ENCODE measurements at places on chromosomes 5 and 9.

- no peak for DNase-seq
Measured at GRCh38 chr9:71830153-71830552, 61.8 kb upstream of the CEMIP2 start.

- no peak for DNase-seq
Measured at GRCh38 chr9:117951127-117951526, 246.9 kb downstream of the TLR4 start.

DNA sequence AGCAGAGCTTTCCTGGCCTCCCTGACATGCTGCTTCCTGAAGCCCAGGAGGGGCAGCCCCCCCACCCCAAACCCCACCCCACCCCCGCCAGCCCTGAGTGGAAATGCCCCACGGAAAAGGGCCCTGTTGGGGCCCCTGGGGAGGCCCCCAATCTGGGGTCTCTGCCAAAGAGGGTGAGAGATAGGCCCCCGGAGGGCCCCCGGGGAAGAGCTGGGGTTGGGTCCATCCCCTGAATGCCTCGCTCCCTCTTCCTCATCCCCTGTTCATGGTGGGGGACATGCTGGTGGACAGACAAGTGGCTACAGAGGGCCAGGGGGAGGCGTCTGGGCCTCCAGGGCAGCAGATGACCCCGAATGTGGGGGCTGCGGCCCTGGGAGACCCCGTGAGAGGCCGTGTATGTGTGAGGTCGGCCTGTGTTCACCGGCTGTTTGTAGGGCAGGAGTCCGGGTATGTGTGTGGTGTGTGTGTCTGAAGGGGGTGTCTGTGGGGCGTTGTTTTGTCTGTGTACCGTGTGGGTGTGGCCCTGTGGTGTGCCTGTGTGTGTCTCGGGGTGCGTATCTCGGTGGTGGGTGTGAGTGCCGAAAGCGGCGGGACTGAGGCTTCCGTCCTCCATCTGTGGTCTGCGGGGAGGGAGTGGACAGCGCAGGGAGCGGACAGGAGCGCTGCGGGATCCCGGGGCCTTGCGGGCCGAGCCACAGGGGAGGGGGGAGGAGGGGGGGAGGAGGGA is 11.3 kb downstream of the C9orf50 start:
- DNase-seq: no peak

DNA sequence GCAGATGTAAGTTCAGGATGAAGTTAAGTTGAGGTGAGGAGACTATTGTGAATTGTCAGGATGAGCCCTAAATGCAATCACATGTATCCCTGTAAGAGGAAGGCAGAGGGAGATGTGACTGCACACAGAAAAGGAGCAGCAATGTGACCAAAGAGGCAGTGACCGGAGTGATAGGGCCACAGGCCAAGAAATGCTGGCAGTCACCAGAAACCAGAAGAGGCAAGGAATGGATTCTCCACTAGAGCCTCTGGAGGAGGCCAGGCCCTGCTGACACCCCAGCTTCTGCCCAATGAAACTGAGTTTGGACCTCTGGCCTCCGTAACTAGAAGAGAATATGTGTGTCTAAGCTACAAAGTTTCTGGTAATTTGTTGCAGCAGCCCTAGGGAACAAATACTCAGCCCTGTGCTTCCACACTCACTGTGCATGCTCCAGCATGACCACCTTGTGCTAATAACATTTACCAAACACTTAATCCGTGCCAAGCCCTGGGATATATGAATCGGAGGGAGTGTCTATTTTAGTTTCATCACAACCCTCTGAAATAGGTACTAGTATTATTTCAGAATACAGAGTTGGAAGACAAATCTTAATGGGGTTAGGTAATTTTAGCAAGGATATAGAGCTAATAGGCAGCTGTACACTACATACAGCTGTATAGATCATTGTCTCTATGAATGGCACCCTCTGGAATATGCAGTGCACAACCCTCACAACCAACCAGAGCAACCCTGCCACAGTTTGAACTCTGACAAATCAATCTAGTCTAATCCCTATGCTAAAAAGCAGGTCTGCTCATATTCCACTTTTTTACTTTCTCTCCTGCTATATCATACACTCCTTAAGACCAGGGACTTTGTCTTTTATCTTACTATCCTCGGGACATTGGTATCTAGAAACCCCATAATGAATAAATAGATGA is 7.8 kb upstream of the GPX8 start:
- peak; percentile 87 for DNase-seq

- DNase-seq: no peak
Measured at GRCh38 chr9:128505414-128505765, 871 bp downstream of the GLE1 start.

- no peak for DNase-seq
Measured at GRCh38 chr9:110371411-110372007, 33.8 kb upstream of the TXNDC8 start.

GRCh38 chr9:134641173-134641989 is at the start of gene COL5A1:
TSS of gene COL5A1 (plus strand) at chr9:134641803. CDS start at chr9:134642188, 385 bp downstream.
- peak; percentile 96 for DNase-seq

DNA sequence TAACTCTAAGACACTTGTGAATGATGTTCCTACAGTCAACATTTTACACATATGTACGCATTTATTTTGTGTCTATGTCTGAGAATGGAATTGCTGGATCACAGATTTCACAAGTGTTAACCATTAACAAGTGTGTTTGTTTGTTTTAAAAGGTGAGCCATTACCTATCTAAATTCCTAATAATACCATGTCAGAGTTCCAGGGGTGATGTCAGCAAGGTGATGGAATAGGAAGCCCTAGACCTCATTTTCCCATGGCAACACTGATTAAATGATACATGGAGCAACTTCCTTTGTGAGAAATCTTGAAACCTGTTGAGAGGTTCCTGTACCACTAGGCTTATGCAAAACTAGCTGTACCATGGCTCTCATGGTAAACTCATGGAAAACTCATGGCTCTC is 309.7 kb downstream of the CYLC2 start:
- no peak for DNase-seq

GRCh38 chr9:123834889-123835562 is 94.9 kb downstream of the DENND1A start:
- DNase-seq: no peak

- DNase-seq: peak; percentile 43
Measured at GRCh38 chr9:136437839-136438547, 1.7 kb downstream of the INPP5E start.

GRCh38 chr5:72171667-72172066 is 64.4 kb downstream of the MAP1B start:
- no peak for DNase-seq

DNA sequence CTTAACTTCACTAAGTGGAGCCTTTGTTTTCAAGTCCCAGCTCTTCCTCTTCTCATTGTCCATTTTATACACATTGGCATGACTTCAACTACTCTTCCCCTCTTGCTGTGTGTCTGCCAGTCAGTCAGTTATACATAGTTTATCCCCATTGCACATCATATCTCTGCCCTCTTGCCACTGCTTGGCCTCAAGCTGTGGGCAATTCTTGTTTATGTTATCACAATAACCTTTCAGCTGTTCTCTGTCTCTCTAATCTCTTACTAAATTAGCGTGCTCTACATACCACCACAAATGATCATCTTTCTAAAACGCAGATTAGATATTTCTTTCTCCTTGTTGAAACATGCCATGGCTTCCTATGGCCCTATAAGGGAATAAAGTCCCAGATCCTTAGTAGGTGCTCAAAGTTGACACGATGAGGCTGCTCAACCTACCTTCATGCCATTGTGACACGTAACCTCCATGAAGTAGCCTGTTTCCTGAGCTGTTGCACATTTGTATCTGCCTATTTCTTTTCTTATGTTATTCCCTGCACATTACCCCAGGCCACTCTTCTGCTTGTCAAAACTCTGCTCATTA is 239.3 kb downstream of the GAS1 start:
- no peak for DNase-seq

DNA sequence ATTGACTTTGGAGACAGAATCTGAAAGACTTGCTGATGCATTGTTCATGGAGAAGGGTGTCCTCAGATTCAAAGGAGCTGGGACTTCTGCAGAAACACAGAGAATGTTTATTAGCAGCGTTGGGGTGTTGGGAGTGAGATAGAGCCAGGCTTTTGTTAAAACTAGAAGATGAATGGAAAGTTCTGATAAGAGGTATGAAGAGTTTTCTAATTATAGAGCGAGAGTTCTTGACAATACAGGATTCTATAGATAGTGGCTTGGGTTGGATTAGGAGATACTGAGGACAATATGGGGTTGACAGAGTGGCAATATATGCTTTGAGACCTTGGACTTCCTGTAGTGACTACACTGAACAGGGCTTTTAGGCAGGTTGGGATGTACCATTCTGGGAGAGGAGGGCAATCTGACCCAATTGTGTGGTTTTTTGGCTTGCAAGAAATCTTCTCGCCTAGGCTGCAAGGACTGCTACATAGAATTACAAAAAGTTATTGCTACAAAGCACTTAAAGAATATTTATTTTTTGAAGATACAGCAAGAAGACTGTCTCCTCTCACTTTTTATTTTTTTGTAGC is 83.1 kb downstream of the FER start:
- no peak for DNase-seq

- DNase-seq: peak; percentile 1
Measured at GRCh38 chr5:114223866-114224265, 138.0 kb upstream of the KCNN2 start.

DNA sequence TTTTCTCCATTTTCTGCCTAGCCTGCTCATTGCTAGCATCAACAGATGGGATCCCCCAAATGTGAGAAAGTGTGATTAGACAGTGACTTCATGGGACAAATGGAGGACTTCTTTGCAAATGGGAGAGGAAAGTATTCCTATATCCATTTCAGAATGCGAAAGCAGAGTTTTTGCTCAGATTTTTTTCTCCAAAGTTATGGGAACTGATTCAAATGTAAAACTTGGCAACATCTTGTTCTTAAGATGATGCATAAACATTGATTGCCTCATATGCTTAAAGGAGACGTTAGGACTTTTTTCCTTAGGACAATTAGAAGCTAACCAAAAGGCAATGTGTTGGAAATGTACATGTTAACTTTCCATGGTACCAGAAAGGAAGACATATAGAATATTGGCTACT is 704.3 kb upstream of the ZNF608 start:
- no peak for DNase-seq

DNA sequence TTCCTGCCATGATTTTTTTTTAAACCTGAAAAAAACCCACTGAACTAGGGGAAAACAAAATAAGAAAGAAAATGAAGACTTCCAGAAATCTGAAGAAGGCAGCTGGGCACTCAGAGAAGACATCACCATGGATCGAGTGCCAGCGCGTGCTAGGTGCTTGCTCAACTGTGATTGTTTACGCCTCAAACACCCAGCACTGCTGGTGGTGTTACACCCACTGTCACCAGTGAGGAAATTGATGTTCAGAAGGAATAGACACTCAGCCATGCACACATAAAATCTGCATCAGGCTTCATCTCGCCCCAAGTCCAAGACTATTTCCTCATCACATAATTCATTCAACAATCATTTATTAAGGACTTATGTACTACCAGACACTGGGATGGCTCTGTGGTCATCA is 82.1 kb downstream of the HRH2 start:
- DNase-seq: no peak

- no peak for DNase-seq
Measured at GRCh38 chr9:76586390-76587314, 127.7 kb downstream of the GCNT1 start.

GRCh38 chr5:8290721-8291120 is 421.8 kb downstream of the MTRR start:
- DNase-seq: no peak

DNA sequence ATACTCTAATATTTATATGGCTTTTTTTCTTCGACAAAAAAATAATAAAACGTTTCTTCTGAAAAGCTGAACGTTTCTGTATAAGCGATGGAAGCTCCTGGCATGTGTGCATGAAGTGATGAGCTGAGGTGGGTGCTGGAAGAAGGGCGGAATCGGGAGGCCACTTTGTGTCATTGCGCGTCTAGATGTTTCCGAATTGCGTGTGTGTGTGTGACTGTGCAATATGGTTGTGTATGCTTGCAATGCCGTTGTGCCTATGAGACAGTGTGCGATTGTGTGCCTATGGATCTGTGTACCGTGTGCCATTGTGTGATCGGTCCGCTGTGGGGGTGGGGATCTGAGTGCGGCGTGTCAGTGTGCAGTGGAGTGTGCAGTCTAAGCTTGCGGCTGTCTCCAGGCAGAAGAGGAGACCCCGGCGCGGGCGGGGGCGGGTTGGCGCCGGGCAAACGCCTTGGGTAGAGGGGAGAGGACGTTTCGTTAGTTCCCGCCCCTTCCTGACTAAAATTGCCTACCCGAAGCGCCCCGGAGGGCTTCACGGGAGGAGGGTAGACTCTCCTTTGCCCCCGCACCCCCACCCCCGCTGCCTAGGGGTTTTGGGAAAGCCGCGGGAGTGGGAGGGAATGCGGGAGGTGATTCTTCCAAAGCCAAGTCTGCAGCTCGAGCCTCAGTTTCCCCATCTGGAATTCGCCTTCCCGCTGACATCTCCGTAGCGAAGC is 24.2 kb downstream of the PCDHGC5 start:
- DNase-seq: no peak

DNA sequence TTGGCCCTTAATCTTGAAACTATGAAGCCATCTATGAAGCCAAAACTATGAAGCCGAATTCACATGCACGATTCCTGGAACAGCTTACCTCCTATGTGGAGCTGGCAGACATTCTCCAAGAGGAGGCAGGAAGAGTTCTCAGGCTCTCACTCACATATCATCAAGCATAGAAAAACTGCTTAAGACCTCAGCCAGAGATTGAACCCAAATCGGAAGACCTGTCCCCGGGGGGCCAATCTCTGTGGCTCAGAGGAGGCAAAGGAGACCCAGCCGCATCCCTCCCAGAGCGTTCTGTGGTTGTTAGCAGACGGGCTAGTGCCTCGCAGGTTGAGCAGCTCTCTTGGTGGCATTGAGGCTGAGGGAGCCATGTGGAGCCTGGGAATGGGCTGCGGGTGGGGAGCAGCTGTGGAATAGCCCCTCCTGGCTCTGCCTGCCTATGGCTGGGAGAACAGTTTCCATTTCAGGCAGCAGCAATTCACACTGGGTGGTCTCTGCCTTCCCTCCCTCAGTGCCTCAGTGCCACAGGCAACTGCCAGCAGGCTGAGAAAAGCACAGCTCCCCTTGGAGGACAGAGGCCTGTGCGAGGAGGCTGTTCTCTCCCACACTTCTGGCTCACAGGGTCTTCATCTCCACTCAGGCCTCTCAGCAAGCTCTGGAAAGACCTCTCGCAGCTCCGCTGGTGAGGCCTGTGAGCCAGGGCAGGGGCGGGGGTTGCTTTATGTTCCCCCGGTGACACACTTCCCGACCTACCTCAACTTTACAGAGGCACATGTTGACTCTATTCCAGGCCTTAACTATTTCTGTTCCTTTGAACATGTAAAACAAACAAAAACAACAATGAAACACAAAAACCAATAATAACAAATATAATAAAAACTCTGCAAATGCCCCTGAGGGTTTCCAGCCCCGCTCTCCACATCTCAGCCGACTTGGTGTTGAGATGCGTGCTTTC is 17.4 kb upstream of the TMEM174 start:
- no peak for DNase-seq

- DNase-seq: no peak
Measured at GRCh38 chr5:143806579-143806978, 5.4 kb upstream of the HMHB1 start.

GRCh38 chr5:142259758-142260157 is 65.1 kb downstream of the SPRY4 start:
- no peak for DNase-seq

- peak; percentile 63 for DNase-seq
Measured at GRCh38 chr5:138545919-138546562, 3.0 kb upstream of the ETF1 start.
